Neural progenitor cell (in vitro differentiated cells): ENCODE measurements at places on chromosomes 13 and 19.

- H3K27ac ChIP-seq, result no peak overlapping the region
- peak; percentile 88 for DNase-seq
- H3K36me3 ChIP-seq, result no peaks in the 10 kb centered on the region
- H3K4me3 ChIP-seq, result no peak overlapping the region
- H3K27me3 ChIP-seq, result no peaks in the 10 kb centered on the region
- no peaks in the 10 kb centered on the region for H3K4me1 ChIP-seq
These were observed 5.9 kb upstream of the EHD2 start for GRCh38 chr19:47707135-47707925.

- no peaks in the 10 kb centered on the region for H3K36me3 ChIP-seq
- no peak for DNase-seq
- no peak overlapping the region for H3K27ac ChIP-seq
- no peaks in the 10 kb centered on the region for H3K4me1 ChIP-seq
- H3K4me3 ChIP-seq, result no peak overlapping the region
- no peaks in the 10 kb centered on the region for H3K27me3 ChIP-seq
These were observed 211.8 kb upstream of the ZNF536 start for GRCh38 chr19:30160426-30160825.

DNA sequence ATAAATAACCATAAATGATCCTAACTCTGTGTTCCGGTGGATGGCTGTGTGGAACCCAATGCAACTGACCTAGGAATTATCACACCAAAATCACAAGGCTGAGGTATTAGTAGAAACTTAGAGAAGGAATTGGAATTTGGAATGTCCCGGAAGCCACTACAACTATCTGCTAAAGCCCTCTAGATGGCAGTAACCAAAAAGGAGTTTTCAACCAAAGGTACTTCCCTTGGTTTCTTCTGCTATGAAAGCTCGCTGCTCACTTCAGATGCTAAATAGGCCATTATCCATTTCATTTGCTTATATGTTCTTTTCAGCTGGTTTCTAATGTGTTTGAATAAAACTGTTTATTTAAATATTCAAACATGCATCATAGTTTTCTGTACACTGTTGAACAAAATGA, 1589.1 kb upstream of the SPRY2 start:
- H3K4me3 ChIP-seq, result no peak overlapping the region
- no peak overlapping the region for H3K27ac ChIP-seq
- H3K36me3 ChIP-seq, result no peaks in the 10 kb centered on the region
- no peaks in the 10 kb centered on the region for H3K4me1 ChIP-seq
- peak; percentile 61 for DNase-seq

DNA sequence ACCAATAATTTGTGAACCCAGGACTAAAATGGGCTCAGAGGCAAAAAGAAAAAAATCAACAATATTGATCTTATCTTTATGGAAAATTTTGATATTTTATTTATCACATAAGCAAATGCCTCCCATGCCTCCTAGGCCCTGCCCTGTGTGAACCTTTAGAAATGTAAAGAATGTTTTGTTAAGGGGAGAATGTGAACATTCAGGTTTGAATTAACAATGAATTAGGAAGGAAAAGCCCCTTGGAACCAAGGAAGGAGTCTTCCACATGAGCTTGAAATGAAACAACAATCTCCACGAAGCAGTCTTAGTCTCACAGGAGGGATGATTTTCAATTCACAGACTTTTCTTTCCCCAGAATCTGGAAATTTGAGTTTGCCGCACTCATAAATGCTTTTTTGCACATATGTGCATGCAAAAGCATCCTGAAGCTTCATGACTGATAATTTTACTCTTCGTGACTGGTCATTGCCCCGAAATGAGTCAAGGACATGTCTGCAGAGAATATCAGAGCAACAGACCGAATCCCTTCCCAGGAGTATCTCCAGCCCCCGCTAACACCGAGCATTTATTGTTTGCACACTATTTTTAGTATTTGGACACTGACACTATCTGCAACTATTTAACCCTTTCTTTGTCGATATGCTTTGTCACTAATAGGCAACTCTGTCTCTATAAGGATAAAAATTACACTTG, 135.2 kb downstream of the DCT start:
- peaks cover 9% of the 10 kb centered on the region for H3K4me1 ChIP-seq
- H3K27ac ChIP-seq, result no peak overlapping the region
- no peaks in the 10 kb centered on the region for H3K27me3 ChIP-seq

- no peak overlapping the region for H3K4me3 ChIP-seq
- H3K36me3 ChIP-seq, result peaks cover 74% of the 10 kb centered on the region
- no peaks in the 10 kb centered on the region for H3K4me1 ChIP-seq
- H3K27ac ChIP-seq, result no peak overlapping the region
- no peaks in the 10 kb centered on the region for H3K27me3 ChIP-seq
These were observed 22.6 kb downstream of the MED4 start for GRCh38 chr13:48072304-48072703.

DNA sequence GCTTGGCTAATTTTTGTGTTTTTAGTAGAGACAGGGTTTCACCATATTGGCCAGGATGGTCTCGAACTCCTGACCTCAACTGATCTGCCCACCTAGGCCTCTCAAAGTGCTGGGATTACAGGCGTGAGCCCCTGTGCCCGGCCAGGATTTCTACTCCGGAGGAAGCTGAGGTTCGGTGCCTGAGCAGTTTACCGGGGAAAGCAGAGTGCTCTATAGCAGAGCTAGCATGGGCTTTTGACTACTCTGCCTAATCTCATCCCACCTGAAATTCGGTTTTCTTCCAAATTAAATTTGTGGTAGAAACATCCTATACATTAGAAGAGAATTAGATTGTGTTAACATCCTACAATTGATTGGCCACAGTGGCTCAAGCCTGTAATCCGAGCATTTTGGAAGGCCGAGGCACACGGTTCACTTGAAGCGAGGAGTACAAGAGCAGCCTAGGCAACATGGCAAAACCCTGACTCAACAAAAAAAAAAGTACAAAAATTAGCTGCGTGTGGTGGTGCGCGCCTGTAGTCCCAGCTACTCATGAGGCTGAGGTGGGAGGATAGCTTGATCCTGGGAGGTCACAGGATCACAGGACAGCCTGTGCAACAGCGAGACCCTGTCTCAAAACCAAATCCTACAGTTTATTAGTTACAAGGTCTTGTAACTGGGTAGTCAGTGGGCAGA, 1.6 kb downstream of the RPL13A start:
- H3K4me1 ChIP-seq, result peaks cover 9% of the 10 kb centered on the region
- H3K4me3 ChIP-seq, result peak overlapping the region; percentile 97
- peaks cover 4% of the 10 kb centered on the region for H3K36me3 ChIP-seq
- H3K27ac ChIP-seq, result peak overlapping the region; percentile 87
- no peaks in the 10 kb centered on the region for H3K27me3 ChIP-seq
